ENCODE measurements at places on chromosomes 2 and 18.
A peak's percentile ranks its signal among the peaks of the same experiment; 100 is the strongest.

DNA sequence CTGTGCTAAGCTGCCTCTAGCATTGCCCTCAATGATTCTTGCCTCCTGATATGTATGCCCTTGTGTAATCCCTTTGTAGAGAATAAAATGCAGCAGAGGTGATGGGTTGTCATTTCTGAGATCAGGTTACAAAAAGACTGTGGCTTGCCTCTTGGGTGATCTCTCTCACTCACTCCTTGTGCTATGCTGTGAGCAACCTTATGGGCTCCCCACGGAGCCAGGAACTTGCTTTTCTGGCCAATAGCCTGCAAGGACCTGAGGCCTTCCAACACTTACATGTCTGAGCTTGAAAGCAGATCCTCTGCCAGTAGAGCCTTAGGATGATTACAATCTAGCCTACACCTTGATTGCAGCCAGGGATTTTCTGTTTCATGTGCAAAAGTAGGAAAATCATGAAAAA lies 123.1 kb upstream of the XIRP2 start:
- DNase-seq: no peak

- DNase-seq: no peak
Measured at GRCh38 chr2:236036045-236036444, 132.1 kb downstream of the GBX2 start.

DNA sequence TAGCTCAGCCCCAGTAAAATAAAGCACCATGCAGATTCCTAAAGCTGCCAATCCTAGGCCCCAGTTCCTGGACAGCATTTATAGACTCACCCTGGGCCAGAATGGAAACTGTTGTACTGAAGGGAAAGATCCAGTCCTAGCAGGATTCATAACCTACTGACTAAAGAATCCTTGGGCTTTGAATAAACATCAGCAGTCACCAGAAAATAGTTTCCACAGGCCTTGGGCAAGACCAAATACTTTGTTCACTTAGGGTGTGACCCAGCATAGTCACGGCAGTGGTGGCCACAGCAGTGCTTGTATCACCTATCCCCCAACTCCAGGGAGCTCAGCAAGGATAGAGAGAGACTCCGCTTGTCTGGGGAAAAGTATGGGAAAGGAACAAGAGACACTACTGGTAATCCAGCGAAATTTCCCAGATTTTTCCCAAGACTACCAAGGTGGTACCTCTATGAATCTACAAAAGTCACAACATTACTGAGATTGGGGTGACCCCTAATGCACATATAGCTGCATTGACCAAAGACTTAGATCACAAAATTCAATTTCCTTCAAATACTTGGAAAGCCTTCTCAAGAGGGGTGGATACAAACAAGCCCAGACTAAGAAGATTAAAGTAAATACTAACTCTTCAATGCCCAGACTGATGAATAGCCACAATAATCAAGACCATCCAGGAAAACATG lies 748.1 kb upstream of the LRATD1 start:
- no peak for DNase-seq

- no peak for DNase-seq
Measured at GRCh38 chr18:71011389-71011788, 722.5 kb downstream of the SOCS6 start.

DNA sequence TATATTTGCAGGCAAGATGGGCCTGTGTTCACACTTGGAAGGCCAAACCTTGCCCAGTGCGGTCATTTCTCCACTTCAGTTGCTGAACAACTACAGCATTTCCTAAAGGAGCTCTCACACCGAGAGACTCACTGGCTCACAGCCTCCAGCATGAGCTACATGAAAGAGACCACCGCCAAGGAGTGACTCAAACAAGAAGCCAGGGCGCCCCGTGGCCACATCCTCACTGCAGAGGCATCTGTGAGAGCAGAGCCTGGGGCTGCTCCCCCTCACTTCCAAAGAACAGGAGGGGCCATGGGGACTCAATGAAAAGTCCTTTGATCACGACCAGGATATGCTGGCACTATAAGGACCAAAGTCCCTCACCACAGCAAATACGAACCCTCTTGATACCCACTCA lies 50.0 kb downstream of the TMEM163 start:
- DNase-seq: peak; percentile 77
